Activated CD4-positive, alpha-beta T cell treated with anti-CD3 and anti-CD28 coated beads for 4 hours (primary cell): ENCODE measurements at places on chromosomes 11 and 22.

GRCh38 chr22:37696657-37697537, at the start of gene TRIOBP:
TRIOBP (plus strand) TSS chr22:37697048; CDS start chr22:37701366, 4,318 bp downstream.
- peak; percentile 81 for DNase-seq

DNA sequence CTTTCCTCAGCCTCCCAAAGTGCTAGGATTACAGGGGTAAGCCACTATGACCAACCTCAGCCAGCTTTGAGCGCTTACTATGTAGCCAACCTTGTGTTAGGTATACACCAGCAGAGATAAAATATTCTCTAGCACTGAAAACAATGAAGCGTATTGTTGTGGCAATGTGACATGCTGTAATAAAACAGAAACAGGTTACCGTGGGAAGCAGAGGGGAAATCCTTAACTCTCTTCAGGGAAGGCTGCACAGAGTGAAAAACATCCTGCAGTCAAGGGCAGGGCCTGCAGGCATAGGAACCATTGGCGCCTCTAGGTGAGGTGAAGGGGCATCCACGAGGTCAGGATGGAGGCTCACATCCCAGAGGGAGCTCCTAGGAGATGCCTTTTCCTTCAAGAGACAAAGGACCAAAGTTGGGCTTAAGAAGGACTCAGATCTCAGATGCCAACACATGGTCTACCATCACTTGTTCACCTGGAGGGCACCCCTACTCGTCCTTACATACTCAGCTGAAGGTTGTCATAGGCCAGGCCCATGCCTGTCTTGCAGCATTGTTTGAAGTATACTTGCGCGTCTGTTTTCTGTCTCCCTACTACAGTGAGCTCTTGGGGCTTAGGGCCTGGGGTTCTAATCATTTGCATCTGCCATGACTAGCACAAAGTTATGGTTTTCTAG, 8.0 kb downstream of the POLD4 start:
- no peak for DNase-seq

- no peak for DNase-seq
Measured at GRCh38 chr11:119267645-119268044, 49.3 kb downstream of the MCAM start.

DNA sequence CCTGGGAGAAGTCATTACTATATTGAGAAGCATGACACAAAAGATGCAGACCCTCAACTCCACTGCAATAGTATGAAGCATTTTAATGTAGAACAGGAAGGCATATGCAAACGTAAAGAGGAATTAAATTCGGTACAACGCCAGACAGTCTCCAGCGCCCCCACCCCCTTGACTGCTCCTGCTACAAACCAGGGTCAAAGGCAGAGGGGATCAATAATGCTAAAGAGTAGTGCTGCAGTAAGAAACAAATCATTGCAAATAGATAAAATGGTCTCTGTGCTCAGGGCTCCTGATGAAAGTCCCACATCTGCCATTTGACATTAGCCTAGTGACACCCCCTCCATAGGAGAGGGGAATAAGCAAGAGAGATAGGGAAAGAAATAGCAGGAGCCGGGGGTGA, 164.9 kb upstream of the BLID start:
- no peak for DNase-seq

DNA sequence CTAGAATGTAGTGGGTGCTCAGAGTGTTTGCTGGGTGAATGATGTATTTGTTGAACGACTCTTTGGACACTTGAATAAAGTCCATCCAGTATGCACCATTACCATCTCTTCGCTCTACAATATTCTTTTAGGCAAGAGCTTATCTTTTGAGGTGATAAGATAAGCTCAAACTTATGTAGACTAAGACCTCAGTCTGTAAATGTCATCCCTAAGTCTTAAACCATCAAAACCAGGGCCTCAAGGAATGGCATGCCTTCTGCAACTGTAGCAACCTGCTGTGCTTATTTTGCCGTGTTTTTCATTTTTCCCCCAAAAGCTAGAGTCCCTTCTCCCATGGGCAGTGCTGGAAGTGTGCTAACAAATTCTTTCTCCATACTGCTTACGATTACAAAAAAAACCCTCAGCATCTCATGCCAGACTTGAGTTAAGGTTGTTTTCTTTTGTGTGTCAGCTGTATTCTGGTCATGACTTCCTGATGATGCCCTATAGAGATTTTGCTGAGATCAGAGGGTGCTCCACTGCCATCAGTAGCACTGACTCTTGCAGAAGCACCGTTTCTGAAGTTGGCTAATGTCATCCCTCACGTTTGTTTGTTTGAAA, 27.8 kb downstream of the LIMK2 start:
- DNase-seq = no peak

- DNase-seq = peak; percentile 32
Measured at GRCh38 chr11:128544471-128545051, 42.8 kb downstream of the ETS1 start.

GRCh38 chr11:35066783-35067423, 72.1 kb upstream of the CD44 start:
- no peak for DNase-seq

DNA sequence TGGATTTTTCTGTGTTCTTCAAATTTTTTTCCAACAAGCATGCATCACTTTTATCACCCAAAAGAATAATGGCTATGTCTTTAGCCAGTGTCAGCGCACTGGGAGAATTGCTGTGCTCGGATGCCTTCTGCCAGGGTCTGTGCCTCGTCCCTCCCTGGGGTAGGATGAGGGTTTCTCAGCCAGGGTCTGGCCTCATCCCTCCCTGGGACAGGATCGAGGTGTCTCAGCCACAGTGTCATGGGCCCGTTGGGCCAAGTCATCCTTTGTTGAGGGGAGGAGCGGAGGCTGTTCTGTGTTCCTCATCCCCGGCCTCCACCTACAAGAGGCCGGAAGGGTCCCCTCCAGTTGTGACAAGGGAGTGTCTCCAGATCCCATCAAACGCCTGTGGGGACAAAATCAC, 22.7 kb downstream of the LINC01488 start:
- DNase-seq = no peak

DNA sequence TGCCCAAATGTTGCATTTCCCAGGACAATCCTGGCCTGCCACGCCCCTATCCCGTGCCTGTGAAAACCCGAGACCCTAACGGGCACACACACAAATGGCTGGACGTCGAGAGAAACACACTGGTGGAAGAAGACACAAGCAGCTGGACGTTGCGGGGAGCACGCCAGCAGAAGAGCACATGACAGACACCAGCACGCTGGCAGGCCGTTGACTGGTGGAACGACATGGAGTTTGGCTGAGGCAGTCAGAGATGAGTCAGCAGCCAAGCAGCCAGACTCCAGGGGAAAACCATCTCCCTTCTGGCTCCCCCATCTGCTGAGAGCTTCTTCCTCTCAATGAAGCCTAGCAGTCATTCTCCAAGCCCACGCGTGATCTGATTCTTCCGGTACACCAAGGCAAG, 606.7 kb upstream of the LRRC4C start:
- DNase-seq = no peak

DNA sequence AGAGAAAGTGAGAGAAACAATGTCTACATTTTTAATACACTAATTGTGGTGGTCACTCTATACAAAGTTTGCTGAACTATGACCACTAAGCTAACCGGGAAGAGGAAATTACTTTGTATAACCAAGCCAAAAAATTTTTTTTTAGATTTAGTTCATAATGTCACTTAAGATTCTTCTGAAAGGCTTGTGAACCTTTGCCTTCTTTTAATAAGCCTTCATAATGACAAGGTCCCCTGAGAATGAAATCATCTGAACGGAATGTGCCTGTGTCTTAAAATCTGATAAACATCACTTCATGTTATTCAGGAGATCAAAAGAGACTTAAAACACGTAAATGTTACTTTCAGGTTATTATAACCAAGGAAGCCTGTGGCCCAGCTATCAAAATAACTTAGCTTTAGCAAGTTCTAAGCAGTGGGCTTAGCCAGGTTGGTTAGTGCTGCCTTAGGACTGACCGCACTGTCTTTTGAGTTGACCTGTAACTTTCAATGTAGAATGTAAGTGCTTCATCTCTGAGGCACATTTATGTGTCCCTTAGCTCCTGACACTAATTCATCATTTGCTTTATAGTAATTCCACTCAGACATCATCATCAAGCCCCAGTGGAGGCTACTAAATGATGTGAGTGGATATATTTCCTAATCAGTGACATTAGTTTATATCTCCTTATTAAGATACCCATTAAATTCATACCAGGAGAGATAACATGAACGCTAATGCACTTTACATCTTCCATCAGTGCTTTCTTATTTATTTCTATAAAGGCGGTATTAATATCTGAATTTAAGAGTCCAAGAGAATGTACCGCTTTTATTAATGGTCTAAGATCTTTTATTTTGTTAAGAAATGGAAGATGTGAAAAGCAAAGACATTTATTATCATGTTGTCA, 122.5 kb downstream of the WNT11 start:
- no peak for DNase-seq

DNA sequence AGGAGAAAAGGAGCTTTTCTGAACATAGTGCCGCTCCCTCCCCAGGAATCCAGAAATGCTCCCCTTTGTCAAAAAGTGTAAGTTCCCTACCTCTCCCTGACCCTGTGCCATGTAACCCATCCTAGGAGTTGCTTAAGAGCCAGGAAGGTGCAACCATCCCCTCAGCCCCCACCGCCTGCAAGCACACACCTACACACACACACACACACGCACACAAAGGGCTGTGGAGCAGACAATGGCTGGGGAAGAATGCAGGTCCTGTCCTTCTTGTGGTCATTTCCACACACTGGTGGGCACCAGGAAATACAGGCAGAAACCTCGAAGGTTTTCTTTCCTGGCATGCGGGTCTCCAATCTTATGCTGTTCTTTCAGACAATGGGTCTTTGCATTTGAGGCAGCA, 1.2 kb downstream of the P2RX3 start:
- DNase-seq = no peak

DNA sequence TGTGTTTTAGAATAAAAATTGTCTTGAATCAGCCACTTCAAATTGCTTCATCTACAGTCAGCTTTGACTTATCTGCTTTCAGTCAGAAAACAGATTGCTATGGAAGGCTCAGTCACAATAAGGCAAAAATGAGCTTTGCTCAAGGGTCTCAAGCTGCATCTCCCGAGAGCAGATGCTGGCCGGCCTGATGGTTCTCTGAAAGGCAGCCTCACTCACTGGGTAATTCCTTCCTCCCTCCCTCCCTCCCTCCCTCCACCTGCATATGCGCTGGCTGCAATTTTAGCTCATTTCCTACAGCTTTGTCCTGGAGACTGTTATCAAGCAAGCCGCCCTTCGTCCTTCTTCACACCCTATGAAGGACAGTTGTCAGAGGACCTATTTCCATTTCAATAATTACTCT, 1.6 kb upstream of the IZUMO1R start:
- no peak for DNase-seq

DNA sequence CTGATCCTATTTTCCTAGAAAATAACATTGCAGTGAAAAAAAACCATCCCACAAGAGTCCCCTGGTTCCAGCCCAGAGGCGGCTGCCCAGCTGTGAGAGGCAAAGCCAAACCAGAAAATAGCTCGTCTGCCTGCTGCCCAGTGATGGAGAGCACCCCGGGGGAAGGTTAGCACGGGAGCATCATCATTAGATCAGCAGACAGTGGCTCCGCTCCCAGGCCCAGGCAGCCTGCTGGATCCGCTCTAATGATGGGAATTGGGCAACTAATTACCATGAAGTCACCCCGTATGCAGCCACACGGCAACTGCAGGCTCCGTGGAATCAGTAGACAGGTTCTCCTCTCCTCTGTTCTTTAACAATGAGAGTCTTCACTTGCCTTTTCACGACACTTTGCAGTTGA, 17.1 kb upstream of the B3GAT1 start:
- no peak for DNase-seq

- DNase-seq = no peak
Measured at GRCh38 chr22:44582016-44582415, 84.0 kb upstream of the RTL6 start.

- DNase-seq = no peak
Measured at GRCh38 chr11:110026858-110027626, 66.2 kb upstream of the ZC3H12C start.

DNA sequence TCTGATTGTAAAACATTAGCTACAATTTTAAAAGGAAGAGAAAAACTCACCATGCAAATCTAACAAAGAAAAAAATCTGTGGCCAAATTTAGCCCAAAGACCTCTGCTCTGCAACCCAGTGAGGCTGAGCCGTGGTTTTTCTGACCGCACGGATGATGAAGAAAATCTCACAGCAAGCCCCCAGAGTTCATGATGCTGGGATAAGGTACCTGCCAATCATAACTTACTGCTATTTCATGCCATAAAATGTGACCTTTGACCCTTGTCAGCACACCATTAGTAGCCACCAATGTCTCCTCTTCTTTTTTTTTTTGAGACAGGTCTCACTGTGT, 11.1 kb downstream of the CERK start:
- DNase-seq = no peak

GRCh38 chr11:61486011-61486620, 22.4 kb upstream of the LRRC10B start:
- DNase-seq = no peak

DNA sequence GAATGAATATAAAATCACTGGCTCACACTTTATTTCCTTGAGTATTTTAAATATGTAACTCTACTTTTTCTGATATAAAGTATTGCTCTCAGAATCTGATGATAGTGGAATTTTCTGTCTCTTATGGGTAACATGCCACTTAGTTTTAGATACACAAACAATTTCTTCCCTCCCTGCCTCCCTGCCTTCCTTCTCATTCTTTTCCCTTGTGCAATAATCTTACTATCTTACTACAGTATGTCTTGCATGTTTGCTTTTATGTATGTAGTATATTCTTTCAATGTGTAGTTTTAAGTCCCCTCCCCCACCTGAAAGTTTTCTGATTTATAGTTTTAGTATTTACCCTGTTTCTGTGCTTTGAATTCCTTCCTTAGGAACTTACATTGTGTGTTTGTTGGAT, 48.4 kb downstream of the INSC start:
- DNase-seq = no peak

DNA sequence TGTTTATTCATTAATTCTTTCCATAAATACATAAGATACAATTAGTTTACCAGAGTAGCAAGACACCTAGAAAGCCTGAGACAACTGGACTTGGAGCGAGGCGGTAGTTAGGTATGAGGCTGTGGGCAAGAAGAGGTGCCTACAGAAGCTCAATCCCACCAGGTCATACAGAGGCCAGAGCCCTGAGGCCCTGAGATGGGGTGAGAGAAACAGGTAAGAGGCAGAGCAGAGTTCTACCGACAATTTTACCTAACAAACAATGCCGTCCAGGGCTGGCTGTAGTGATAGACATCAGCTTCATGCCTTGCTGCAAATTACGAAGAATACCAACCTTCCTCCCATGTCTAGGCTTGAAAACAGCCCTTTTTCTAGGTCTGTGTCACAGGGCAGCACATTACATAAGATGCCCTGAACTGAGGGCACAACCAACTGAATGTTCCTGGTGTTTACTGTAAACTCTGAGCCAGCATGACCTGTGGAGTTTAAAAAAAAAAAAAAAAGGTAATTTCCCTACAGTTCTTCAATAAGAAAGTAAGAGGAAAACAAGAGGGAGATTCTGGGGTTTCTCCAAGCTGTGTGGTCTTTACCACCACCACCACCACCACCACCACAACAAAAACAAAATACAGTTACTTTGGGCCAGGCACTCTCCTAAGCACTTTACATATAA, 105.8 kb downstream of the GAB2 start:
- no peak for DNase-seq

GRCh38 chr11:67252831-67253239, 13.4 kb upstream of the GRK2 start:
- DNase-seq = no peak
